ENCODE measurements at places on chromosomes 2 and 18. TPM values are rescaled to one million over a fixed set of nuclear protein-coding genes. Genes with fewer than 3 reads are reported as not detected.

The NCL gene
- total RNA-seq, result 330 TPM

The TGFA gene
- 0.28 TPM for total RNA-seq

The PPP3R1 gene
- 29.1 TPM for total RNA-seq

The WNT6 gene
- total RNA-seq, result not detected

The PPP1R7 gene
- 54.3 TPM for total RNA-seq

The PREPL gene
- 115 TPM for total RNA-seq
